ENCODE measurements at places on chromosomes 13 and 19.

GRCh38 chr19:44613295-44614178, at the start of gene IGSF23:
Gene IGSF23, plus strand, starts transcription at chr19:44613563. Its CDS starts 83 bp downstream, at chr19:44613646.
- H3K4me3 ChIP-seq, result no peak within 1 kb of the TSS
- H3K36me3 ChIP-seq, result no peaks in the 10 kb centered on the region
- H3K27me3 ChIP-seq, result no peaks in the 10 kb centered on the region

GRCh38 chr19:18603255-18603957, 3.2 kb downstream of the CRLF1 start:
- no peaks in the 10 kb centered on the region for H3K36me3 ChIP-seq
- no peaks in the 10 kb centered on the region for H3K4me1 ChIP-seq
- peaks cover 65% of the 10 kb centered on the region for H3K27me3 ChIP-seq

DNA sequence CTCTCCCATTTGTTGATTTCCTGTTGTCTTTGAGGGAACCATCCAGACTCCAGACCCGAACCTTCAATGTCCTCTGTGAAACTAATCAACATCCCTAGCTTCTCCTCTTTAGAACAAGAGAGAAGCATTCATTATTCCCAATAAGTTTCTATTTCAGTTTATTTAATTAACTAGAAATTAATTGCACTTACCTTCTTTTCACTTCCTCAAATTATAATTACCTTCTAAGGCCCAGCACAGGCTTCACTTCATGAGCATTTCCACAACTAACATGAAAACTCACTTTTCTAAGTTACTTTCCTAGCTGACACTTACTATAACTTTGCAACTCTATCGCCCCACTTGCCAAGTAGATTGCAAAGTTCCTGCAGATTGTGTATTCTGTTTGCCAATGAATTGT, 71.6 kb upstream of the HTR2A start:
- H3K27me3 ChIP-seq, result no peaks in the 10 kb centered on the region
- H3K27ac ChIP-seq, result no peak overlapping the region
- H3K4me1 ChIP-seq, result no peaks in the 10 kb centered on the region

- no peaks in the 10 kb centered on the region for H3K36me3 ChIP-seq
- no peaks in the 10 kb centered on the region for H3K27me3 ChIP-seq
- no peaks in the 10 kb centered on the region for H3K4me1 ChIP-seq
Observed at GRCh38 chr13:77857531-77858209, 61.0 kb downstream of the EDNRB start.
